ENCODE measurements at places on chromosomes 5 and 9.

- no peak for DNase-seq
Measured at GRCh38 chr9:15743512-15743911, 190.7 kb downstream of the CCDC171 start.

DNA sequence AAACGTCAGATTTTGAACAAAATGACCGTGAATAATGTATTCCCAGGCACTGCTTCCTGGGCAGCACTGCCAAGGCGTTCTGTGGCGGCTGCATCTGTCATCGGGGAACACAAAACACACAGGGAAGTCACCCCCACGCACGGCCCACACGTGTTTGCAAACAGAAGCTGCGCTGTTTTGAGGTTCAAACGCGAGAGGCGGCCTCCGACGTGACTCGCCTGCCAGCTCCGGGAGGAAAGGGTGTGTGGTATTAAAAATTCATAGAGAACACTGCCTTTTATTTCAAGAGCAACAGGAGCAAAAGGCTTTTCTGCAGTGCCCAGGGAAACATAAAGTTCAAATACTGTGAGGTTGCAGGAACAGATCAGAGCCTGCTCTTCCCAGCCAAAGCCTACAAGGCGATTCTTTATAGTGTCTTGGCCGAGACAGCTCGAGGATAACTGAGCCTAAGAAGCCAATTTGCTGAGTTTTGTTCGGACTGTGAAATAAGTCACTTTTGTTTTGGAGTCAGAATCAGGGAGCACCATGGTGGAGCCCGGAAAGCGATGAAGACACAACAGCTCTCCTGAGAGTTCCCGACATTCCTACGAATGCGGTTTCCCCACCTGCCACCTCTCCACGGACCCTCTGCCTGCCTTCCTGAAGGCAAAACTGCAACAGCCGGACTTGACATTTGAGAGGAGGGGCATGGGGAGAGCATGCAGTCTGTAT lies 115.3 kb upstream of the IRX2 start:
- no peak for DNase-seq

DNA sequence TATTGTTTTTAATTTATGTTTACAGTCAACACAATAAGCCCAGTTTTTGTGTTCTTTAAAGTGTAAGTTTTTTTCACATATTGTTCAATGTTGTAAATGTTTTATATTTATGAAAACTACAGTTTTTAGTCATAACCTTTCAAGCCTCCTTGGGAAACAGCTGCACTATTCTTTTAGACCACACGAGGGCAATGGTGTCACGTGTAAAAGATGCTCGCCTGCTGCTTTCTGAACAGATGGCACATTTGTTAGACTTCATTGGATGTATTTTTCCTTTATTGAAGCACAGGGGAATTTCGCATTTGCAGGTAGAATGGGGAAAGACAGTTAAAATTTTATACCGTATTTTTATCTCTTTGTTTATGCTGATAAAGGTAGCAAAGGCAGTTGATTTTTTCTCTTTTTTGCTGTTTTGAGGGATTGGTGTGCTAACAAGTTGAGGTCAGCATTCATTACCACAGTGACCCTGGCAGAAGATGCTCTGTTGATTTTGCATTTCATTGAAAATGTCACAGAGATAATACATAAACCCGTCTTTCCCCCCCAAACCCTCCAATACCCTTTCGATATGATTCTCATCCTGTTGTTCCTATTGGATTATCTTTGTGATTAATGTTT lies 59.0 kb downstream of the MAT2B start:
- DNase-seq, result peak; percentile 22

DNA sequence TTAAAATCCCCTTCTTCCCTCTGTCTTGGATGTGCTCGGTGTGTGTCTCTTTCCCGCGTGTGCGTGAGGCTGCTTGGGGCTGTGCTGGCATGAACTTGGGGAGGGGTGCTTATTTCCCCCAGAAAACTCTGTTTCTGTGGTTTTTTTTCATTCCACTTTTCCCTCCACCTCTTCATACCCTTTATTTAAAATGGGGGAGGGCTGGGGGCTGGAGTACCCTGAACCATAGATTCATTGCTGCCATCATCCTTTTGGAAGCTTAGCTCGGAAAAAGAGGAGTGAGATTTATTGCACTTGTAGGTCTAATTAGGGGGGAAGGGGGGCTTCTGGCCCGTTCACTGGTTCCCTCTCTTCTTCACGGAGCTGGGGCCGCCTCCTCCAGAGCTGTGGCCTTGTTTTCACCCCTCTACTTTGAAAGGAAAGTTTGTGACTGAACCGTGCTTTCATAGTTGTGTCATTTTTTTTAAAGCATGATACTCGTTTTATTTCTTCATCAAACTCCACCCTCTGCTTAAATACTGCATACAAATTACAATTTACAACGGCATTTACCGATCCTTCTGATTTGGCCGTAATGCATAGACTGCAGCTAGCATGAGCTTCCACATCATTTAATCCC lies 2.9 kb downstream of the NR2F1 start:
- no peak for DNase-seq

GRCh38 chr9:133273098-133273497 lies 1.9 kb downstream of the ABO start:
- no peak for DNase-seq

DNA sequence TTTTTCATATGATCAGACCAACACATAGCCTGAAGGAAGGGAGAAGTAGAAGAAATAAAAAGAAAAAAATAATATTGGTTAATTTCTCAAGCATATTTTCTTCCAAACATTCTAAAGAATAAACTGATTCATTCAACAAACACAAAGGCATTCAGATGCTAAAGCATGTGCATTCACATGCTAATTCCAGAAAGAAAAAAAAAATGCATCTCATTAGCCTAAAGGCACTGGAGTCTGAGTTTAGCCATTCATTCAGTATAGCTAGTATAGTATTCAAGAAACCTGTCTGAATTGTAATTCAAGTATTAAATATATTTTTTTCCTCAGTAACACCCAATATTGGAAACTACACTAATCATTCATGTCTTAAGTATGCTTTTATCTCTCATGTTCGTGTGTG lies 61.0 kb upstream of the FER start:
- no peak for DNase-seq

GRCh38 chr9:135046739-135047350 lies 40.6 kb upstream of the OLFM1 start:
- DNase-seq, result no peak

GRCh38 chr5:132064738-132065331 lies 4.4 kb downstream of the IL3 start:
- peak; percentile 52 for DNase-seq

GRCh38 chr5:127529904-127530682 lies 12.7 kb downstream of the PRRC1 start:
- no peak for DNase-seq

DNA sequence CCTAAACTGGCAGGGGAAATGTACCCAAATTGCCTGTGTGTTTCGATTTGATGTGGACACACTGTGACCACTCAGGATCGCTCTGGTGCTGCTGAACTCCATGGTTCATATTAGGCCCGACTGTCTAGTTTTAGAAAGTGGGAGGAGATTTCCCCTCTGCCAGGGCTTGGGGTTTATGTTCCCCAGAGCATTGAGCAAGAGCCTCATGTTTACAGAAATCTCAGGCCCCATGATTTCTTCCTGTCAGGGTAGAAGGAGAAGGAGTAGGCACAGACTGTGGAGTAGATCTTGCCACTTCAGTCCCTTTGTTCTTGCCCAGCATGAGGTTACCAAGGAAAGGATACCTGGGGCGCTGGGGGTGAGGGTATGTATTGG lies 40.8 kb upstream of the GLRX start:
- DNase-seq, result no peak

- DNase-seq, result no peak
Measured at GRCh38 chr5:153425914-153426313, 64.6 kb upstream of the GRIA1 start.

- DNase-seq, result no peak
Measured at GRCh38 chr5:110727025-110727314, 499 bp upstream of the TMEM232 start.

DNA sequence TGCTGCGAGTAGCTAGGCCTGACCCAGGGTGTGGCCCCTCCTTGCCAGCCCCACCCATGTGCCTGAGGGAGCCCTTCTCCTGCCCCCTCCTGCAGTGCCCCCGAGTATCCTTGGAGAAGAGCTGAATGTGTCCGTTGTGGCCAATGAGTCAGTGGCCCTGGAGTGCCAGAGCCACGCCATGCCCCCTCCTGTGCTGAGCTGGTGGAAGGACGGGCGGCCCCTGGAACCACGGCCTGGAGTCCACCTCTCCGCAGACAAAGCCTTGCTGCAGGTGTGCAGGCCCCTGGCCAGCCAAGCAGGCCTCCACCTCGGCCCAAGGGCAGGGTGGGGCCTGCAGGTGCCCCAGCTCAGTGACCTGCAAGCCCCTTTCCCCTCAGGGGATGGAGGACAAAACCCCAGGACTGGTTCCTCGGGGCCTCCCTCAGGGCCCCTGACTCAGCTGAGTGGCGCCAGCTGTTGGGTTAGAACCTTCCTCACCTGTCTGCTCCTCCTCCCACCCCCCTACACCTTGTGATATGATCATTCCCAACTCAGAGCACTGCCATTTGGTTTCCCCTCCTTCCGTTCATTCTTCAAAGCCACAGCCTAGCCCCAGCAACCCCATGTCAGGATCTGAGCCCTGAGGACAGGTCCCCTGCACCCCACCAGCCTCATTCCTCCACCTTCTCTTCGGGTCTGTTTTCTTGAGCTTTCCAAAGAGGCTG lies 80.0 kb upstream of the ASS1 start:
- DNase-seq, result no peak

GRCh38 chr5:68454766-68455165 lies 239.2 kb downstream of the PIK3R1 start:
- DNase-seq, result no peak

GRCh38 chr9:108119530-108120113 lies 630.1 kb upstream of the KLF4 start:
- no peak for DNase-seq

DNA sequence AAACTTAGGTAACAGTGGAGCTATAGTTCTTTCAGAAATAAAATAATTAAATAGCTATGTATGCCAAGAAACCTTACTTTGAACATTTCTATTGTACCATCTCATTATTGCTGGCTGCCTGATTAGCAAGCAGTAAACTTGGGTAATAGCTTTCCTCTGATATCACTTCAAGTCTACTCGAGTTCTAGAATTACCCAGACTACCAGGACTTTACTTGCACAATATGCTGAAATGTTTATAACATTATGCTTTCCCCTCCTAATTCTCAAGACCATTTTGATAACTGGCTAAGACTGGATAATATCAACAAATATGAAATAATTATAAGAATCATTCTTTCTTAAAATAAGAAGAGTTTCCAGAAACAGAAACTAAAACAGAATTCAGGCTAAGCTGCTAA lies 512.6 kb downstream of the RAB3C start:
- no peak for DNase-seq

DNA sequence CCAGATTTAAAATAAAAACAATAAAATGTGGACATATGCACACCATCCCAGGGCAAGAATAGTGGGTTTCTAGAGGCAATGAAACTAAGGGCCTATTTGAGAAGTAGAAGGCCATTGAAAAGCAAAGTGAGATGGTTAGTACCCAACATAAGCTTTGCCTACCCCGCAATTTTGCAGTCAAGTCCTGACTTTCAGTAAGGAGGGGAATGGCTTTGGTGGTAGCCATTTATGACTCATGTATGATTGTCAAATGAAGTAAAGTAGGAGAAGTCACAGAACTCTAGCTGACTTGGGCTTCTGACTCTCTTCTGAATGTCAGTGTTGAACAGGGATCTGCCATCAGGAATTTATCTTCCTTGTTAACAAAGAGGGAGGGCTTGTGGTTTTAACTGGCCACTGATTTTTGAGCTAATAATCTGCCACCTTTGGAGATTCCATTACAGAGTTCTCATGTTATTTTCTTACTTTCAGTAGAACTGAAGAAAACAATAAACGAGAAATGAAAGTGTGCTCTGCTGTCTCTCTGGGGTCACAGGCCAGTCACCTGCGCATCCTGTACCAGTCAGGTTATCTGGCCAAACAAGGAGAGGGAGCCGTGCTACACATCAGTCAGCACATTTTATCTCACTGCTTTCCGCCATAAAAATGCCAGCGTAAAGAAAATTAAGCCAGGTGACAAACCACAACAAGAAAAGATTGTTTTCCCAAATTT lies 14.3 kb upstream of the SNCAIP start:
- no peak for DNase-seq

- no peak for DNase-seq
Measured at GRCh38 chr5:38872826-38873225, 27.0 kb downstream of the OSMR start.

GRCh38 chr5:145987856-145988255 lies 51.5 kb downstream of the SH3RF2 start:
- no peak for DNase-seq

DNA sequence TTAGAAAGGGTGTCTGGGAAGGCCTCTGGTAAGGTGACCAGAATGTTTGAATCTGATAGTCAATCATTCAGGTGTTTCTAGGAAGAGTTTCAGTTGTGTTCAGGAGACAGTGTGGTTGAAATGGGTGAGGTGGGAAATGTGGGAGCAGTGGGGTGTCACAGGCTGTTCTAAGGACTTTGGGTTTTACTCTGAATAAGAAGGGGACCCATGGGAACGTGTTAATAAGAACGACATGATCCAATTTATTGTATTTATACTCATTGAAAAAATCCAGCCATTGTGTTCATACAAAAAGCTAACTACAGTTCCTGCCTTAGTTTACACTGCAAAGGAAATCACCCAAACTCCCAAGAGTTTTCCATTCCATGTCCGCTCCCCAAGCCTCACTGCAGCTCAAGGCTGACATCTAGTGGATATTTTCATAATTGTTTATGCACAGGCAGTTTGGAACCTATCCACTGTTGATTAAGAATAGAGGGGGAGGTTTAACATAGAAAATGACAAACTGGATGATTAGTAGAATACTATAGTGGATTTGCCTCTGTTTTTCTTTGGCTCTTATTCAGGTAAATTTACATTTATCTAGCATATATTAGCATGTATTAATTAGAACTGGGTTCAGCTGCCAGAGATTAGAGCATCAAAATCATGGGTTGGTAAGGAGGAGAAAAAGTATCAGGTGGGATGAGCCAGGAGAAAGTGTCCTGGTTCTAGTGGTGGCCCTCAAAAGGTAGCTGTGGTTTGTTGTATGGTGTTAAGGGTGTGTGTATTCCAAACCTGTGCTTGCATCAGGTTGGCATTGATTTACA lies 17.7 kb downstream of the CAVIN4 start:
- no peak for DNase-seq

DNA sequence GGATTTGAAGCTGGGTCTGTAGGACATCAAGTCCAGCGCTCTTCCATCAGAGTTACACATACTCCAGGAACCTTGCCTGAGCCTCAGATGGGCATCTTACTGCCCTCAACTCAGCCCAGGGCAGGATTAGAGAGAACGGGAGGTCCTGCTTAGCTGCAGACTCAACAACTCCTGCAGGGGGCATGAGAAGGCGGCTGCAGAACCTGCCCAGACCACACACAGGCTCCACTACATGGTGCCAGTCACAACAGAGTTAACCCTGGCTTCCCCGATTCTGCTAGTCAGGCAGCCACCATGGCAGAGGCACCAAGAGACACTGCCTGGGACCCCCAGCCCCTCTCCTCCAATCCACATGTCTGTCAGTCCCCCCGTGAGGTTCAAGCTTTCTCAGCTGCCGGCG lies 23.9 kb upstream of the CPLX2 start:
- DNase-seq, result no peak

All from stimulated activated CD8-positive, alpha-beta memory T cell treated with anti-CD3 and anti-CD28 coated beads, Interleukin-2, amount 100 ng/mL, for 1 hour (primary cell).